ENCODE measurements at places on chromosomes 16 and 17.

DNA sequence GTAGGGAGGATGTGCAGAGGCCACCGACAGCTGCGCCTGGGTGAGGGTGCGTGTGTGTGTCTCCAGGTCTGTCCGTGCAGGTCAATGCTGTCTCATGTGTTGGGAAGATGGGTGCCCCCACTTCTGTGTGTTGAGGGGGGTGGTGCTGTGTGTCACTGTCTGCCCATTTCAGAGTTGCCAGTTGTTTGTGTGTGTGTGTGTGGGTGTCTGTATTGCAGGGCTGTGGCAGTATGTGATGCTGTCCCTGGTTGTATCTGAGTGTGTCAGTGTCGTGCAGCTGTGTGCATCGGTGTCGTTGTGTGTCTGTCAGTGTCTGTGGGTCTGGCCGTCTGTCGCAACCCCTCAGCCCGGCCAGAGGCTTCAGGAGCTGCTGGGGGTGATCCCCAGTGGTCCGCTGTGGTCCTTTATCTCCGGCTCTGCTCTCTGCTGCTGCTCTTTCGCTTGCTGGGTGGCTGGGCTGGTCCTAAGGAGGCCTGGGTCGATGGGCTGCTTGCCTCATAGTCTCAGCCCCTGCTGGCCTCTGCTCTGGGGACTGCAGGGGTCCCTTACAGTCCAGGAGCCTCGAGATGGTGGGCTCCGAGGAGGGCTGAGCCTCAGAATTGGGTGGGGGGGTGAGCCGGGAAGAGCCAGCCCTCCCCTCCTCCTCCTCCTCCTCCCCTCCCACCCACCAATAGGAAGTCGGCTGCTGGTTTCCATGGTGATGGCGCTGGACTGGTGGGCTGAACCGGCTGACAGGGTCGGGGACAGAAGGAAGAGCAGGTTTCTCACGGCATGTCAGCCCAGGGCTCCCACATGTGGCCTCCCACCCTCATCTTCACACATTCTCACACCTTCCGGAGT, at the start of gene TSPOAP1:
Gene TSPOAP1 (minus strand): TSS at position 601 of the 840 bp plus-strand sequence. CDS start 875 bp downstream, outside the sequence.
- no peak for DNase-seq

- DNase-seq: no peak
Measured at GRCh38 chr16:3022208-3022683, 1.5 kb downstream of the HCFC1R1 start.

DNA sequence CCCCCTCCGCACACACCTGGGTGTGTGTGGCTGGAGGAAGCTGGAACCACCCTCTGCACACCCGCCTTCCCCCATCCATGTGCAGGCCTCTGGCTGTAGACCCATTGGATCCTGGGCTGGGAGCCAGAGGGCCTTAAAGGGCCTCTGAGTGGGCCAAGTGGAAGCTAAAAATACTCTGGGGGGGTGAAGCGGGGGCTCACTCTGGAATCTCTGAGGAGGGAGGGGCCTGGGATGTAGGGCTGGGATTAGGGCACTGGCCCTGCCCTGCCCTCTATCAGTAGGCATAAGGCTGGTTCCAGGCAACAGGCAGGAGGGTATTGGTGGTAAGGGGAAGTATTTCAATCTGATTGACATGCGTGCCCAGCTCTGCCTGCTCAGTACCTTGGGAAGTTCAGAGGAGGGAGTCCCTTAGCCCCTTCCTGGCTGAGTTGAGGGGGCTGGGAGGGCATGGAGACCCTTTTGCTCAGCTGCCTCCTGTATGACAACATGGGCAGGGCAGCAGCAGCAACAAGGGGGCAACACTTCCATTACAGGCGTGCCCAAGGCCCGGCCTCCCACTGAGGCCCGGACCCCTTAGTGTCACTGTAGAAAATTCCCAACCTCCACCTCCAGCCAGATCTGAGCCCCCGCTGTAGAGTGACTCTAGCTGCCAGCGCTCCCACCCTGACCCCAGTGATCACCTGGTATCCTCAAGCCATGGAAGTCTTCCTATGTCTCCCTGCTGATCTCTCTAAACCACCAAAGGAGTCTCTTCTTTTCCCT, 5.2 kb downstream of the ITGA3 start:
- DNase-seq: peak; percentile 14

- no peak for DNase-seq
Measured at GRCh38 chr16:12349936-12350850, 373.7 kb downstream of the SNX29 start.

DNA sequence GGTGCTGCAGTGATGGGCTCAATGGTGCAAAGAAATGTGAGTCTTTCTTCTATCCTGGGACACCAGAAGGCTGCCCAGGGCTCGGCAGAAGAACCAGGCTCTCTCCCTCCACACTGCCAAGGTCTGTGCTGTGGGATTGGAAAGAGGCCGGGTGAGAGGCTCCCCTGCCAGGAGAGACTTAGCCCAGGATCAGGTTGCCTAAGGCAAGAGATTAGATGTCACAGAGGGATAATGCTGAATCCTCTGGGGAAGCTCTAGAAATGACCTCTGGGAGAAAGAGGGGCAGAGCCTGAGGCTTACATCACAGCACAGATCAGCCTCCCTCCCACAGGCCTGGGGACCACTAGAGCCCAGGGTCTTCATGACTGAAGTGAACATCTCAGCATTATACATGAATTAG, 5.7 kb upstream of the DOC2B start:
- no peak for DNase-seq

GRCh38 chr16:55585631-55586030, 19.1 kb downstream of the CAPNS2 start:
- no peak for DNase-seq

DNA sequence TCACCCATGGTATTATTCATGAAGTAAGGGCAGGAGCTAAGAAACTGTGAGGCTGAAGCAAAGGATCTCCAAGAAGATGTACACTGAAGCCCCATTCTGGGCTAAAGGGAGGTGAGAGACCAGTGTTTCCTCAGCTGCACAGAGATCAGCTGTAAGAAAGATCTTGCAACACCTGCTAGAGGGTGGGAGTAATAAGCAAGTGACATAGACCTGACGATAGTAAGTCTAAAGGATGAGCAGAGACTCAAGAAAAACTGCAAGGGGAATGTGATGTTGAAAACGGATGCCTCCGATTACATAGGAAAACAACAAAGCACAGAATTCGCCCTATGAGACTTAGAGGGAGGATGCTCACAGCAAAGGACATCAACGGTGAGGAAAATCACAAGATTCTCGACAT, at the start of gene OR4D2:
Gene OR4D2 (plus strand): TSS at position 301 of the 400 bp plus-strand sequence. CDS start 2,674 bp downstream, outside the sequence.
- no peak for DNase-seq

GRCh38 chr17:197352-197751, 15.9 kb upstream of the DOC2B start:
- no peak for DNase-seq

DNA sequence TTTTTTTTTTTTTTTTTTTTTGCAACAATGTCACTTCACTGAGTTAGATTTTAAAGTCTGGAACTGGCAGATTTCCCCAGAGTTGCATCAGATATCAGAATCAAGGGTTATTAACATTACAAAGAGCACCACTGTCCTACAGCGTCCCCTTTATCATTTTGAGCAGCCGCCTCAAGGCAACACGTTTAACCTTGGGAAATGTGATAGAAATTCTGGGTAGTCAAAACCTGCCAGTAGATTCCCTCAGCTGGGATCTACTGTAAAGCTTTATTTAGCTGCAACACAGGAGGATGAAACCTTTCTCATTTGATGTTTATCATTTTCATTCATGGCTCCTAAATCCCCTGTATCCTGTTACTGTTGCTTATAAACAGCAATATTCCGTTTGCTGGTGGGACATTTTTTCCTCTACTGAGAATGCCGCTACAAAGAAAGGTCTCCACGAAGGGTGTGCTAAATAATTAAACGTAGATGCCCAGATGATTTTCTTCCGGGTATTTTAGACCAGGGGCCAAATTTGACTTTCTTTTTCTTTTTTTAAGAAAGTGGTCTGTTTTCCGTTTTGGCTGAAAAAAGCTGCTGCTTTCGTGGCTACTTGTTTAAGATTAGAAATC, 436.1 kb upstream of the GOT2 start:
- no peak for DNase-seq

- DNase-seq: no peak
Measured at GRCh38 chr16:10805334-10805733, 13.3 kb downstream of the TVP23A start.
